Esophagus squamous epithelium (tissue), 5 donors: ENCODE measurements at places on chromosomes 2 and 18.

- DNase-seq: no peak
These were observed 56.8 kb downstream of the HK2 start for GRCh38 chr2:74890711-74891110.

- DNase-seq: no peak
These were observed 186.6 kb downstream of the MYO5B start for GRCh38 chr18:50008306-50008705.

DNA sequence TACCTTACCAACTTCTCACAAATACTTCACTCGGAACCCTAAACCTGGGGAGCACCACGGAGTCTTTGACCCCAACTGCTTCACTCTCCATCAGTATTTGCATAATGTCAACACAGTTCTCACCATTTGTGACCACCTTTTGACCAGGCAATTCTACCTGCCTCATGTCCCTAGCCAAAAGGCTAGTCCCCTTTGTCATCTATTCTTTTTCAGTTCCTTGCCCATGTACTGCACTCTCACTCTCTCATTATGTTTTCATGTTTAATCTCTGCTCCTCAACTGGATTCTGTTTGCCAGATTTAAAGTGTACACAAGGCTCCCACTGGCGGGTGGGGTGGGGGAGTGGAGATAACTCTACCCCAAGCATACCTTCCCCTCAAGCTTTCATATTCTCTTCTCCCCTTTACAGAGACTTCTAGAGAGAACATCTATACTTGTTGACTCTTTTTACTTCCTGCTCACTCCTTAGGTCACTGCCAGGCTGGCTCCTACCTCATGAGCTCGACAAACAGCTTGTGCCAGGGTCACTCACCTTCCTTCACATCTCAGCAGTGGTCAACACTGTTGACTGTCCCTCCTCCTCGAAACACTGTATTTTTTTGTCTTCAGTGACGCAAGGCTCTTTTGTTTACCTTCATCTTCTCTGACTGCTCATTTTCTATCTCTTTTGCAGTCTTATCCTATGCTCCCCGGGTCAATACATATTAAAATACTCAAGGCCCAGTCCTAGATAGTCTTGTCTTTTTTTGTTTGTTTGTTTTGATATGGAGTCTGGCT is 88.7 kb upstream of the MAP4K3 start:
- DNase-seq: no peak

GRCh38 chr2:163852616-163853015 is 116.8 kb upstream of the FIGN start:
- no peak for DNase-seq

- no peak for DNase-seq
These were observed 289.7 kb downstream of the EPHA4 start for GRCh38 chr2:221282386-221282785.

DNA sequence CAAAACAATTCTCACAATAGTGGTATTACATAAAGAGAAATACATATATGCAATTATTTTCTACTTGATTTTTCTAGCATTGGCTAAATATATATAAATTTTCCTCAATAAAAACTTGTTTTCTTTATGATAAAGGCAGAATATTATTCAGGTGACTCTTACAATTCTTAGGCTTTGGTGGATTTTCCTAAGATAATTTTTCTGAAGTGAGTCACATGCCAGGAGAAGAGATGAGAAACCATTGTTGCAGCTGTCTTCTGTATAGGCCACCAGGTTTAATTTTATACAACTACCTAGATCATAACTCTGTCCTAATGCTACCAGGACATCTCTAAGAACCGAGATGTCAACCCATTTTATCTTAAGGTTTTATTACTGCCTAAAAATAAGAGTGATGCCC is 552.4 kb upstream of the CDH2 start:
- no peak for DNase-seq

- no peak for DNase-seq
These were observed 4.4 kb downstream of the ACTR3 start for GRCh38 chr2:113894156-113894743.

DNA sequence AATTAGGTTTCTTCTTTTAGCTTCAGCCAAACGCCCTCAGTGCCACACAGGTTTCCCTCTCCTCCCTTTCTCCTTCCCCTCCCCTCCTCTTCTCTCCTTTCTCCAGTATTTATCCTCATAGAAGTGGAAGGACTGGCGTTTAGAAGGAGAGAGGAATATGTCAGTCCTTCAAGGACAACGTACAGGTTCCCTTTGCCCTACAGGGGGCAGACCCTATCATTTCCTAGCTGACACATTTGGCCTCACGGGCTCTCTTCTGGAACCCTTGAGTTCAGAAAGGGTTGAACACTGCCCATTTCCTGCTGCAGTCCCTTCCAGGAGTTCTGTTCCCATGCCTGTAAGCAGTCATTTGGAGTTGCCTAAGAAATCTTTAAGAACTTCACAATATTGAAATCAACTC is 46.1 kb downstream of the CDCA7 start:
- DNase-seq: no peak

DNA sequence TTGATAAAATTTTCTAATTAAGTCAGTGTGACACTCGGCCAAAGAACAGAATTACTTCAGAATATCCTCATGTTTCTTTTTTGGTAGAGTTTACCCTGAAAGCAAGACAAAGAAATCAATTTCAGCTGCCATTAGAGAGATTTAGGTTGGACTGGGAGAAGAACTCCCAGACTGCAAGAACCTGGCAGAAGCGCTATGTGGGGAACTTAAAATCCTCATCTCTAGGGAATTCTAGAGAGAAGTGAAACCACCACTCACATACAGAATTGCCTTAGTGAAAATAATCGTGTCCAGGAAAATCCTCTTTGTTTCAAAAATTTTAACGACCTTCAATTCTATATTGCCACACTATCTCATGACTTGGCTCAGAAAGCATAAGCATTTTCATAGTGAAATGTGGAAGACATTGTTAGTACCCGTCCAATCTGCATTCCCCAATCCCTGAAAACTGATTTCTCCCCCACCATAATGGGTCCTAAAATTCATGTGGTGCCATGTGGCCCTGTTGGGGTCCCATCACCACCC is 297.3 kb upstream of the MEIS1 start:
- DNase-seq: no peak

- DNase-seq: no peak
These were observed 10.3 kb downstream of the POLI start for GRCh38 chr18:54279477-54280219.

DNA sequence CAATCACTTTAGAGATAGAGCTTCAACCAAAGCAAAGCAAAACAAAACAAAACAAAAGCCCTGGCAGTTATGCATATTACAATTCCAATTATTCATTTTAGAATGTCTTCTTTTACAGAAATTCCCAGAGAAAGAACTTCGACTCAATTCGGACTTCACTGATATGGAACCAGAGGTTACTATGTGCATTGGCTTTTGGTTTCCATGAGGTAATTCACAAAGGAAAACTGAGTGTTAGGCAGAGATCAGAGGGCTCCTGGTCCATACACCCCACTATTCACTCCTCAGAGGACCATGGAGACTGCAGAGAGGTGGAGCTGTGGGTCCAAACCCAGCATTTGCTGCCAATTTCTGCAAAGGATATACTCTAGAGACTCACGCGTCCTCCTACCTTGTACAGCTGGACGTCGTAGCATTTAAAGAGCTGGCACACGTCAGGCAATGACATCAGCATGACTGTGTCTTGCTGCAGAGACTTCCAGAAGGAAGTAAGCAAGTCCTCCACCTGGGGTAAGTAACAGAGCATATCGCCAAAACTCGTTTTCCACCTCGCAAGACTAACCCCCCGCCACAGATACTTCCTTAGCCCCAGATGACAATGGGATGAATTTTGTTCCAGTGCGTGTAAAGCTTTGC is 31.3 kb upstream of the CREG2 start:
- no peak for DNase-seq

DNA sequence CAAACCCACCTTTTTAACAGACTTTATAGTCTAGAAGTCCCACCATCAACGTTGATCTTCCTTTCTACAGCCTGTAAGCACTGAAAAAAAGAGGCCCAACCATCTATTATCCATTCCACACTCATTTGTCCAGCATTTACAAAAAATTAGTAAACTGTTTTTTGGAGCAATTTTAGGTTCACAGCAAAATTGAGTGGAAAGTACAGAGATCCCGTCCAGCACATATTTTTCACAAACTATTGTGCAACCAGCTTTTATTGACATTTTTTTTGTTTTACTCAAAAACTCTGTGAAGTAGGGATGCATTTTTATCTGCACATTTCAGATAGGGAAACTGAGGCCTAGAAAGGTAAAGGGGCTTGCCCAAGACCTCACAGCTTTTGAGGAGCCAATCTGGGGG is 68.6 kb downstream of the TNP1 start:
- no peak for DNase-seq

- no peak for DNase-seq
These were observed 5.1 kb downstream of the KIF3C start for GRCh38 chr2:25976983-25977741.
